ENCODE measurements at places on chromosomes 7 and 10. TPM values are rescaled to one million over a fixed set of nuclear protein-coding genes. Genes with fewer than 3 reads are reported as not detected.
A peak's percentile ranks its signal among the peaks of the same experiment; 100 is the strongest.

VWDE gene
- 0.69 TPM for polyA plus RNA-seq

UBN2 gene
- polyA plus RNA-seq = 2.0 TPM

LBX1 gene
- polyA plus RNA-seq = not detected

GRCh38 chr7:26070290-26070689 is 81.7 kb upstream of the NFE2L3 start:
- no peak for DNase-seq

GRCh38 chr10:99143651-99144050 is 92.0 kb downstream of the HPSE2 start:
- DNase-seq = no peak

DNA sequence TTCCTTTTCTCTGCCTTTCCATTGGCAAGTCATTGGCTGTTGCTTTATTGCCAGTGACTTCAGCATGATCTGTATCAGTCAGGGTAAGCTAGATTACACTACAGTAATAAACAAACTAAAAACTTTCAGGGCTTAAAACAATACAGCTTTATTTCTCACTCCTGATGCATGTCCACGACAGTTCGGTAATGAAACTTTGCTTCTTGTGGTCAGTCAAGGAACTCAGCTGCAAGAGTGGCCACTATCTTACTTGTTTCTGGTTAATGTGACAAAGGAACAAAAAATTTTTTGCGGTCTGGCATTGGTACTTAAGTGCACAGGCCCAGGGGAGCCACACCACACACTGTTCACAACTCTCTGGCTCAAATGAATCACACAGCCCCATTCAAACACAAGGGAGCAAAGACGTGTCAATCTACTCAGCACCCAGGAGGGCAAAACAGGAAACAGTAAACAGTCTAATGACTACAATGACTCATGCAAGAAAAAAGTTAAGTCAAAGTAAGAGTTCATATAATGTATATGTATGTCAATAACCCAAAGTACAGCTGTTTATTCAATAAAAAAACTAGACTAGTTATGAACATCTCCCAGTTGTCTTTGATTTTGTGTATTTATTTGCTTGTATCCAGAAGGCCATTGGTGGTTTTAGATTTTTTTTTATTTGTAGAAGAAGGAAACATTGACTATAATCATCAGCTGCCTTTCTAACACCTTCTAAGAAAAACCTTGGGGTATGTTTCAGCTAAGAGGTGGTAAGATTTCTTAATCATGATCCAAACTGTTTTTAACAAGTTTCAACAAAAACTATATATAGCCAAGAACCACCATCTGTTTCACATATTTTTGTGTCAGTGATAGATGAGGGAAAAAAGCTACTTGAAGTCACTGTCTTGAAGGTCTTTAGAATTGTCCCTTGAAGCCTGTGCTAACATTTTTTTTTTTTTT is 134.4 kb upstream of the FAM3C start:
- peak; percentile 63 for DNase-seq

DNA sequence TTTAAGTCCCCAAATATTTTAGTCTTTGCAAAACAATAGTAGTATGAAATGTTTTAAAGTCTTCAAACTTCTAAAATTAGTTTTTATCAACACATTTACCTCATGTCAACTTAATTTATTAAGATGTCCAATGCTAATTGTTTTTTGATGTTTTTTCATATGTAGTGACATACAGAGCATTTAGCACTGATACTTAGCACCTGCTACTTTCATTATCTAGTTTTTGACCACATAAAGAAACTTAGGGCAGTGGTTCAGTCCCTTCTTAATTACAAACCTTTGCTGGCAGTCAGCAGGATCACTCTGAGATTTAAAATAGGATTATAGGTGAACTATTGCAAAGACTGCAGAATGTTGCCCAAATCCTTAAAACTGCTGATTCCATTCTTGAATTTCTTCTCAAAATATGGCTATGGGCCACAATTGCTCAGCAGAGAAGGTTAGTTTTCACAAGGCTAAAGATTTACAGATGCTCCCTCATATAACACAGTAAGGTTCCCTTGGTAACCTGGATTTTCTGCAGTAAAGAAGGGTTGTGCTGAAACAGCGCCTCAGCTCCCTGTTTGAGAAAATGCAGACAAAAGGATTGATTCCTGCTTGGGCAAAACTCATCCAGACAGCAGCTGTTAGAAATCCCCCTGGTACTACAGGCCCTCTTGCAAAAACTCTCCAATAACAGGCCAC is 3.4 kb downstream of the GPR85 start:
- no peak for DNase-seq

CTAGE8 gene
- polyA plus RNA-seq = 5.4 TPM

DNA sequence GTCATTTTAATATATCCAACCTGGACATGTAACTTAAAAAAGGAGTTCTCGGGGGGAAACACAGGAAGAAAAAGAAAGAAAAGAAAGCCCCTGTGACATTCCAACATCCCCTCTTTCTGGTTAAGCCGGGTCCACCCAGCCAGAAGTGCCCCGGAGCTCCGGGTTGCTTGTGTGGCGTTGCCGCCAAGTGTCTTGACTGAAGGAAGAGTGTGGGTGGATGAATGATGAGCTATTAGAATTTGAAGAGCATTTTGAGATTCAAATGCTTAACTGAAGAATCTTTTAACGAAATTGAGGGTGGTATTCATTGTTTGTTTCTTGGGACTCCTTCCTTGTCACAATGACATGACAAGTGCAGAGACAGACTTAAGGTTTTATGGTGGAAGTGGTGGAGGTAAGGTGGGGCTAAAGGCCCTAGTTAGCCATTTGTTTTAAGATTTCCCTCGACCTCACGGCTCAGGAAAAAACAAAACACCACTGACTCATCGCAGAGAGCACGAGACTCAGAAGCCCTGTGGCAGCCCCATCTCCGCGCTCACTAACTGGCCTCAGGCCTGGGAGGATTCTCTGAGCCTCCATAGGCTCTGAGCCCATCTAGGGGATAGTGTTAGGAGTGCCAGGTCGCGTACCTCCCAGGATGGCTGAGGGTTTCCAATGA is 1.8 kb upstream of the GLI3 start:
- no peak for DNase-seq

DNA sequence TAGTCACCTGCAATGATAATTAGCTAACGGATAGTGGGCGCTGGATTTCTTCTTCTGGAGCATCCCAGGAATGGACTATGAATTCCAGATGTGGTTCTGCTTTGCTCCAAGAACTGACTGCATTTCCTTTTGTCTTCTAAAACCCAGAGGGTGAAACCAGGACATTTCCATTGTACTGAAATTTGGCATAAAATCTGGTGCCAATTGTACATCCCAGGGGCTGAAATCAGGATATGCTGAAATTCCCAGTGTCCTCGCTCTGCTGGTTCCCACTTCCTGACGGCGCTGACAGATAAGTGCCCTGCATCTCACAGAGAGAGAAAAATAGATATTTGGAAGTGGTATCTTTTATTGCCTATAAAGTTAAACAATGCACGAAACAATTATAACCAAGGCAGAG is 31.9 kb downstream of the RBM20 start:
- no peak for DNase-seq

SLC29A4 gene
- 6.8 TPM for polyA plus RNA-seq

LOXL4 gene
- 3.4 TPM for polyA plus RNA-seq

NPFFR1 gene
- polyA plus RNA-seq = not detected

DNA sequence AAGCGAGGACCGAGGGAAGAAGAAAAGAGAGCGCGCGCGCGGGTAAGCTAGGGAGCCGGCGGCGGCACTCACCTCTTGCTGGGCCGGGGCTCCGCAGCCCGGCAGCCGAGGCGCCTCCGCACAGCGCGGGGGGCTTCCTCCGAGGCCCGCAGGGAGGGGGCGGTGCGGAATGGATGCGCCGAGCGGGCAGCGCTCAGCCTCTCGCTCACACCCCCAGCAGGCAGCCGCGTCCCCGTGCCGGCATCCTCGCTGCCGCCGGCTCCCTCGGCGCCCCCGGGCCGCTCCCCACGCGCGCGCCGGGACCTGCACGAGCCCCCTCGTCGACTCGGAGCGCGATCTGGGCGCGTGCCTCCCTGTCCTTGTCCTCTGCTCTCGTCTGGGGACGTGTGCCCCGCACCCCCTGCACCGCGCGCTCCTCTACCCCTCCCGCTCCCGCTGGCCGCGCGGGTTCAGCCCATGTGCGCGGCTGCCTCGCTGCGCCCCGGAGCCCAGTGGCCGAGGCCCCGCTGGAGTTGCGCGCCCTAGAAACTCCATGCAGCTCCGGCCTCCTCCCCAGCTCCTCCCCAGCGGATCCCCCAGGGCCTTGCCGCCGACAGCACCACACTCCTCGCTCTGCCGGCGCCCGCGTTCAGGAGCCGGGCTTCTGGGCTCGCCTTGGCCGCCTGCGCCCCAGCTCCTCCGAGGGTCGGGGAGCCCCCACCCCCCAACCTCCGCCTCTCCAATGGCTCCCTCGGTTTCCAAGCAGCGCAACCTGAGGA is 75.3 kb downstream of the CALN1 start:
- peak; percentile 40 for DNase-seq

LRRC4 gene
- 3.2 TPM for polyA plus RNA-seq

TUBB8 gene
- polyA plus RNA-seq = not detected

CFTR gene
- 2.5 TPM for polyA plus RNA-seq

- no peak for DNase-seq
These were observed 44.1 kb upstream of the LAMB1 start for GRCh38 chr7:108046952-108047506.

PPP1R3C gene
- polyA plus RNA-seq = 13.6 TPM

Measured in kidney (tissue), 22 donors.